ENCODE measurements at places on chromosomes 6 and 20. TPM values are rescaled to one million over a fixed set of nuclear protein-coding genes. Genes with fewer than 3 reads are reported as not detected.

DNA sequence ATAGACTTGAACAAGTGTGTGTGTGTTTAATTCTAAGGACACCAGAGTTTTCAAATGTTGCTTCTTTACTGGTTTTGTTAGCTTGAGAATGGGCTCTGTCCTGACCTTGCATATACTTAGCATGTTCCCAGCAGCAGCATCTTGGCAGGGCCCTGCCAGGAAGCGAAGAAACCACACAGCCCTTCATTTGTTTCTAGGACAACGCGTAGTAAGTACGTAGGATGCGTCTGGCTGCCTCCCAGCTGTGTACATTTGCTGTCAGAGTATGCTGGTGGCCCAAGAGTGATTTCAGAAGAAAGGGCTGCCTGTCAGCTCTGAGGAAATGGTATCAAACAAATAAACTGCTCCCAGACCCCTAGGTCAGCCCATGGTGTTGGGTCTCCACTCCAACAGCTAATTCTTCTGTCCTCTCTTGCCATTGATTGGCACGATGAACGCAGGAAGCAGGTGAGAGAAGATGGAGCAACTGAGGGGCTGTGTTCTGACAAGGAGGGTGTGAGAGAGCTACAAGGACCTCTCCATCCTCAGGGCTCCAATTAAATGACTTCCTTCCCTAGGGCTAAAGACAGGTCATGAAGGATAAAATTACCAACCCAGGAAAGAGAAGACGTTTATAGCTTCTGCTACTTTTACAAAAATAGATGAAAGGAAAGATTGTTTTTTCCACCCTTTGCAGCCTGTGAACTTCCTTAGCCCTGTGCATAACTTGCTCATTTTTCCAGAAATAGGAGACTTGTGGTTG, 55.9 kb upstream of the HDDC2 start:
- H3K27ac ChIP-seq = no peak overlapping the region
- peak; percentile 48 for DNase-seq
- H3K36me3 ChIP-seq = no peaks in the 10 kb centered on the region

GRCh38 chr6:160955508-160956295, 35.9 kb upstream of the MAP3K4 start:
- no peaks in the 10 kb centered on the region for H3K27me3 ChIP-seq
- H3K27ac ChIP-seq = no peak overlapping the region
- no peaks in the 10 kb centered on the region for H3K4me1 ChIP-seq
- no peaks in the 10 kb centered on the region for H3K36me3 ChIP-seq

GRCh38 chr20:58094160-58094559, 134.3 kb downstream of the ANKRD60 start:
- no peak overlapping the region for H3K4me3 ChIP-seq
- no peaks in the 10 kb centered on the region for H3K4me1 ChIP-seq
- no peak overlapping the region for H3K27ac ChIP-seq
- no peak for DNase-seq
- no peaks in the 10 kb centered on the region for H3K36me3 ChIP-seq

- H3K4me3 ChIP-seq = no peak overlapping the region
- H3K27ac ChIP-seq = no peak overlapping the region
- no peaks in the 10 kb centered on the region for H3K36me3 ChIP-seq
- no peaks in the 10 kb centered on the region for H3K27me3 ChIP-seq
Measured at GRCh38 chr6:33878562-33878961, 74.8 kb upstream of the MLN start.

DNA sequence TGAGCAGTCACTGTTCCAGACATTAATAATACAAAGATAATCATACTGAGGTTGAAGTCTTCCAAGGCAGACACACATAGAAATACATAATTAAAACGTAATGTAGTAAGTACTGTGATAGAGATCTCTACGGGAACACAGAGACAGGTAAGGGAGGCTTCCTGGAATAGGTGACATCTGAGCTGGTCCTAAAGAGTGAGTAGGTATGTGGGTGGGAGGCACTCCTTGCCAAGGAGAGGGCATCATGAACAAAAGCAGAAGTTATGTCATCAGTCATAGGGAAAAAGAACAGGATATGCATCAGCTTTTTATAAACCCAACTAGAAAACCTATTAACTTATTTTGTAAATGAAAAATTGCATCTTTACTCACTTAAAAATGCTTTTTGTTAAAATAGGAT, 110.0 kb downstream of the MAP7 start:
- peak overlapping the region; percentile 7 for H3K4me3 ChIP-seq
- no peak for DNase-seq
- H3K27me3 ChIP-seq = no peaks in the 10 kb centered on the region
- H3K4me1 ChIP-seq = no peaks in the 10 kb centered on the region
- peak overlapping the region; percentile 82 for H3K27ac ChIP-seq
- no peaks in the 10 kb centered on the region for H3K36me3 ChIP-seq

DNA sequence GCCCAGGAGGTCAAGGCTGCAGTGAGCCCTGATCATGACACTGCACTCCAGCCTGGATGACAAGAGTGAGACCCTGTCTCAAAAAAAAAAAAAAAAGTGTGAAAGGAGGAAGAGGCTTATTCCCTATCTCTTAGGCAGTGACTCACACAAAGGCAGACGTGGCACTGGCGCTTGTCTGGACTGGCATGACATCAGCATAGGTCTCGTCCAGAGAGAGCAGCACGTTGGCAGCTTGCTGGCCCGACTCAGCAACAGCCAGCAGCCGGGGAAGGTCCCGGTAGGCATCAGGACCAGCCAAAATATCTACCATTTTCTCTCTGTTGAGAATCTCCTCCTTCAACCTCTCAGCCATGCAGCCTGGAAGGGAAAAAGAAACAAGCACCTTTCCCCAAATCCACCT, 14.1 kb downstream of the CDK5RAP1 start:
- H3K27ac ChIP-seq = no peak overlapping the region
- H3K4me3 ChIP-seq = no peak overlapping the region

GRCh38 chr6:11460837-11461661, 76.5 kb upstream of the TMEM170B start:
- DNase-seq = no peak
- H3K27ac ChIP-seq = no peak overlapping the region
- no peaks in the 10 kb centered on the region for H3K27me3 ChIP-seq
- no peaks in the 10 kb centered on the region for H3K36me3 ChIP-seq

The TFAP2A gene
- 1.4 TPM for total RNA-seq

The TMEM63B gene
- 56.9 TPM for total RNA-seq

The TCP11 gene
- not detected for total RNA-seq

Data from Peyer's patch (tissue), 4 donors.